SW480 (cell line): ENCODE measurements at places on chromosomes 4 and X.
A peak's percentile ranks its signal among the peaks of the same experiment; 100 is the strongest.

DNA sequence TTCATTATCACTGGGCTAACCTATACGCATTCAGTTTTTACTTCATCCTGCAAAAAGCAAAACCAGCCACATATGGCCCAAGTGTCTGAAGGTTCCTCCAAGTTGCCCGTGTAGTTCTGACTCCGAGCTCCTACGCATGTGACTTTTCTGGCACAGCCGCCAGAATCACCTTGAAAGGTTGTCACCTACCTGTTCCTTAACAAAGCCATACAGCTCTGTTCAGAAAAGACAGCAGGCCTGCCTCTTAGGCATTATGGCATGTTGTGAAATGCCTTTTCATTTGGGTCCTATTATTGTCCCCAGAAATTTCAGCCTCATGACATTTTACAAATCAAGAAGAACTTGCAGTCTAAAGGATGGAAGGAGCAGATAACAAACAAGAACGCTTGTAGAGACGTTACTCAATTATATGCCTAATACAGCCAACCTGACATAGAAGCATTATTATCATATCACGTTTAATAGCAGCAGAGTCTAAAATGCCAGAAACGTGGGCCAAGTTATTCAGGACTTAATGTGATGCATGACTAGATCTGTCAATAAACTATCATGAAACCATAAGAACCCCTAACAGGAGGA is 118.5 kb downstream of the RBM47 start:
- no peak for DNase-seq

- no peak for DNase-seq
Measured at GRCh38 chr4:147526272-147526654, 45.4 kb downstream of the EDNRA start.

- no peak for DNase-seq
Measured at GRCh38 chr4:183959319-183960045, 54.4 kb downstream of the STOX2 start.

DNA sequence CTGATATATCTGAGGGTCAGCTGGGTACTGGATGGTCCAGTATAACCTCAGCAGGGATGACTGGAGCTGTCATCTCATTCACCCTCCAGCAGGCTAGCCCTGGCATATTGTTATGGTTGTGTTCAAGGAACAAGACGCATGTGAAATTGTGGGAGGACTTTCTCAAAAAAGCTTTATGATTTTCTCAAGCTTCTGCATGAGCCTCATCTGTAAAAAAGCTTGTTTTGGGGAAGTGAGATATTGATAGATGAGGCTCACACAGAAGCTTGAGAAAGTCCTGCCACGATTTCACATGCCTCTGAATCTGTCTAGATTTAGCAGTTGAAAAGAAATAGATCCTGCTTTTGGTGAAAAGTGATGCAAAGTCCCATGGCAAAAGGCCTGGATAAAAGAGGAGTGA is 93.4 kb downstream of the SPCS3 start:
- no peak for DNase-seq

DNA sequence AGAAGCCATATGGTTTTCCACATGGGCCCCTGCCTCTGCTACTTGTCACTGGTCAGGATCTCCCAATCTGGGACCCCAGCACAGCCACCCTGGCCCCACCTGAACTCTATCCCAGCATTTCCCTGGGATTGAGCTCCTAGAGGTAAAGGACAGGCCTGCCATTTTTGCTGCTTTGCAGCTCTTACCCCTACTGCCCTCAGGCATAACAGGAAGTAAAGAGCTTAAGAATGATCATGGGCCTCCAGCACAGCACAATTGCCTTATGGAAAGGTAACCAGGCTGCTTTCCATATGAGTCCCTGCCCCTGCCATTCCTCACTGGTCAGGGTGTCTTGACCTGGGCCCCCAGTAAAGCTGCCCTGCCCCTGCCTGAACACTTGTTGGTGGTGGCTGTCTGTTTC is 254.9 kb upstream of the ZCCHC13 start:
- DNase-seq, result no peak

DNA sequence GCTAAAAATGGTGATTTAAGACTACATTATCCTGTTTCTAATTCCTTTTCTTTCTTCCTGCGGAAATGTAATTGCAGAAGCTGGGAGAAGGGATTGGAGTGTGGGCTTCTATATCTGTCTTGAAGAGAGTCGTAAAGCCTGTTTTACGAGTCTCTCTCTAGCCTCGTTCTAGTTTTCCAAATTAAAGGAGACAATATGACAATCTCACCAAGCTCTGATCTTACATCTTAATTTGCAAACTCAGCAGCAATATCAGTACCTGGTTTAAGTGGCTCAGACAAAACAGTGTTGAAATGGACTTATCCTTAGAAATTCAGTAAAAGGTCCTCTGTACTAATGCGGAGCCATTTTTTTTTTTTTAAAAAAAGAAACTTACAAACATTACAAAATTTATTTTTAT is 349.5 kb upstream of the HAND2 start:
- DNase-seq, result no peak

GRCh38 chr4:75513526-75514130 is 575 bp downstream of the RCHY1 start:
- peak; percentile 6 for DNase-seq

DNA sequence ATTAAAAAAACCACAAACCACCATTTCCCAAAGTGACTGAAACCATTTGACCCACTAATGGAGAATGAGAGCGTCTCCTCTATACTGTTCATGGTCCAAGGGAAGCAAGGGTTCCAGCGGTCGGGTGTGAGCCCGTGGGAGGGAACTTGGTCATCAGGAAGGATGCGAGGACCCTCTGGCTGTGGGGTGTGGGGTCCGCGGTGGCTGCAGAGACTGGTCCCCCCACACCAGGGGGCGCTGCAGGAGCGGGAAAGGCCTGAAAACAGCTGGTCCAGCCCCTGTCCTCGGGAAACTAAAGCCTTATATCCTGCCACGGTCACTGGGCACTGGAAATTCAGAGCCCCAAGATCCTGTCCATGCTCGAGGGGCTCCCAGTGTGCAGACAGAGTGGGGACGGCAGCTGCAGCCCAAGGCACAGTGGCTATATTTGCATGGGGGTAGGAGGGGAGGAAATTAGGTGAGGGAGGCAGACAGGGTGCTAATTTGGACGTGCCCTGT is 4.3 kb downstream of the BLOC1S4 start:
- DNase-seq, result peak; percentile 53

DNA sequence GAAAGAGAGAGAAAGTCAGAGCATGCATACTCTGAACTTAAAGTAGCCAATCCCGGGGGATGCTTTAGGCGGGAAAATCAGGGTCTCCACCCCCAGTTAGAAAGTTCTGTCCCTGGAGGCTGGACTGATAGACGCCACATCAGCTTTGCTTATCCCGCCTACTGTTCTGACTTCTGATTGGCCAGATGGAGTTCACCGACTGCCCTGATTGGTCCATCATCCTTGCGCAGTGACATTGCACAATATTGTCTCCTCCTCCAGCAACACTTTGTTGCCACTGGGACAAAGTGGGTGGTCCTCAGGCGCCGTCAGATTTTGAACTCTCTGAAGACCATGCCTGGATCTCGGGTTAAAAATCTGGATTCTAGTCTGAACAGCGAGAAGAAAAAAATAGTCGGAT is 50.3 kb downstream of the SSX3 start:
- no peak for DNase-seq

DNA sequence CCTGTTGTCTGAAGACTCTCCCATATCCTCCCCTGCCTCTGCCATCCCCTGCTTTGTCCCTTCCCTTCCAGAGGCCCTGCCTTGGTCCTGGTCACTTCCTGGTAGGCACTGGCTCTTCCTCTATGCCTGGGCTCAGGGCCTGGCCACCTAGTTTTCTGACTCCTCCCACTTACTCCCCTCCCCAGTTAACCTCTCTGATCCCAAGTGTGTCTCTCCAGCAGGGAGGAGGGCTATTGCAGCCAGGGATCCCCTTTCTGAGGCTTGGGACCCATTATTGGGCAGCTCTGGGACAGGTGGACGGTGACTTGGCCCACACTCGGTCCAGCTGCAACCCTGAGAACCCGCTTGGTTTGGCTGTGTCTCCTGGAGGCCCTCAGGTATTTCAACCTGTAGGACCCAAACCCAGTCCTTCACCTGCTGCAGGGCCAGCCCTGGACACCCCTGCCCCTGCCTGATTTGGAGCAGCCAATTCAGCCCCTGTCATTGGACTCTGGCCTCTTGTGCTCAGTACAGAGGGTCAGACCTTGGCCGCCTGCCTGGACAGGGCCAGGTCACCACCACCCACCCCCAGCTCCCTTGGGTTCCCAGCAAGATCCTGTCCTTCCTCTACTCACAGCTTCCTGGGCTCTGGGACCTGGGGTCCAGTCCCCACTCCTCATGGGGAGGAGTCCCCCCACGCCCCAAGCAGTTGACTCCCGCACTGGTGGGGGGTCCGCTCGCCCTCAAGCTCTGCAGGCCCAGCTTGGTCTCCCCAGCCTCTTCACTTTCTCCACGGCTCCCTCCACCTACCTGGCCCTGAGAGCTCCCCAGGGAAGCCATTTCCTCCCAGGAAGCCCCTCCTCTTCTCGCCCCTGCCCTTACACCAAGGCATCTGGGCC is 1.1 kb upstream of the SH3BP2 start:
- DNase-seq, result no peak

- no peak for DNase-seq
Measured at GRCh38 chr4:24105327-24106038, 215.6 kb upstream of the PPARGC1A start.

- no peak for DNase-seq
Measured at GRCh38 chr4:79682801-79683530, 274.9 kb upstream of the GK2 start.

- DNase-seq, result no peak
Measured at GRCh38 chr4:37825968-37826294, 555 bp upstream of the PGM2 start.

DNA sequence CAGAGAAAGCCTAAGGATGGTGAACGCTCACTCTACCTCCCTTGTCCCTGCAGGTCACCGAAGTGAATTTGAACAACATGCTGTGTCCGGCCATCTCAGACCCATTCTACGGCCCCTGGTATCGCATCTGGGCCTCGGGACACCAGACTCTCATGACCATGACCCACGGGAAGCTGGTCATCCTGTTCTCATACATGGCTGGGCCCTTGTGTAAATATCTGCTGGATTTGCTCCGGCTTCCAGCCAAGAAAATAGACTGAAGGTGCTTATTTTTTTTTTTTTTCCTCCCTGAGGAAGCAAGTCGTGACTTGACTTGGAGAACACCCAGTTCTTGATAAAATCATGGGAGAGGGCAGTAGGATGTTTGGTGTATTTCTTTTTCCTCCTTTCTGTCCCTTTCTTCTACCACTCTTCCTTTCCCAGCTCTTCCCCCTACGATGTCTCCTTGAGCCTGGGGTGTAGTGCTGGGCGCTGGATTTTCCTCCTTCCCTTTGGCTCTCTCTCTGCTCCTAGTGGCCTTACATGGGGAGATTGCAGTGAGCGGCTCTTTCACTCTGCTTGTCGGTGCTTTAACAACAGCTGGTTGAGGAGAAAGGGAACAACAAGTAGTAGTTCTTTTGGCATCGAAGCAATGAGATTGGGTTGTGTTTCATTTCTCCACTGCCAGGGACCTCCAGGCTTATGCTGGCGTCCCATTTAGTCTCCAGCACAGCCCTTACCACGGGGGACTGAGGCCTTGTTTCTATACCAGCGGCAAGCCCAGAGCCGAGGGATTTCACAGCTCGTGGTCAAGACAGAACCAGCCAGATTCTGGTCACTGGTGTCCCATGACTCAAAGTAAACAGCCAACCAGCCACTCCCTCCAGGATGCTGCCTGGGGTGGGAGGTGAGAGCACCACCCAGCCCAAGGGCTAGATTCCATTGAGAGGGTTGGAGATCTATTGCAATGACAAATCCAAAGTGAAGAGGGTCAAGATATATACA is 144.4 kb downstream of the AMMECR1 start:
- DNase-seq, result no peak

DNA sequence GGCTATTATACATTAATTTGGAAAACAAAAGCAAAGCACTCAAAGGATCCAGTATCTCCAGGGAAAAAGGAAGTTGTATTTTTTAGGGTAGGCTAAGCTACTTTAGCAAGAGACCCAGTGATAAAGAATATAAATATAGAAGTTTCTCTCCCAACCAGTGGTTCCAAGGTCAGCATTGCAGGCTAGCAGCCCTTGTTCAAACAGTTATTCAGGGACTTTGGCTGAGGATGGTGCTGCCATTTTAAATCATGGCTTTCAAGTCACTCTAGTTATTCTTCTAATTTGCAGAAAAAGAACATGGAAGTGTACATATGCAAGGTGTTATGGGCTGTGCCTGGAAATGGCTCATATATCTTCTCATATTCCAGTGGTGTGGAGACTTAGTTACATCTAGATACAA is 9.3 kb downstream of the SCOC start:
- DNase-seq, result no peak

- DNase-seq, result no peak
Measured at GRCh38 chr4:150562250-150562649, 19.7 kb upstream of the MAB21L2 start.

DNA sequence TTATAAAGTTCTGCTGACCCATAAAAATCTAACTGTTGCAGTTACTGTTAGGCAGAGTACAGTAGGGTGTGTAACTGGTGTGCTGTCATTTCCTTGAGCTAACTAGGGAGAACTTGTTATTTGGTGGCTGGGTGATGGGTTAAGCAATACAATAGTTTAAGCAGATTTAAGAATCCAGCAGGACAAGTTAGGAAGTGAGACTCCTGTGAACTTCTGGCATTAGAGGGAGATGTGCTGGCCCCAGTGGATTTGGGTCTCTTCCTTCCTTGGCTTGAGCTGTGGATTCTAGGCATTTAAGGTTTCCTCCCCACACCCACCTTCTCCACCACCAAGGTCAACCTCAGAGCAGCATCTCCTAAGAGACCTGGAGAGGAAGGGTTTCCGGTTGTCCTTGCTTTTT is 70.5 kb downstream of the CLCN5 start:
- DNase-seq, result no peak

DNA sequence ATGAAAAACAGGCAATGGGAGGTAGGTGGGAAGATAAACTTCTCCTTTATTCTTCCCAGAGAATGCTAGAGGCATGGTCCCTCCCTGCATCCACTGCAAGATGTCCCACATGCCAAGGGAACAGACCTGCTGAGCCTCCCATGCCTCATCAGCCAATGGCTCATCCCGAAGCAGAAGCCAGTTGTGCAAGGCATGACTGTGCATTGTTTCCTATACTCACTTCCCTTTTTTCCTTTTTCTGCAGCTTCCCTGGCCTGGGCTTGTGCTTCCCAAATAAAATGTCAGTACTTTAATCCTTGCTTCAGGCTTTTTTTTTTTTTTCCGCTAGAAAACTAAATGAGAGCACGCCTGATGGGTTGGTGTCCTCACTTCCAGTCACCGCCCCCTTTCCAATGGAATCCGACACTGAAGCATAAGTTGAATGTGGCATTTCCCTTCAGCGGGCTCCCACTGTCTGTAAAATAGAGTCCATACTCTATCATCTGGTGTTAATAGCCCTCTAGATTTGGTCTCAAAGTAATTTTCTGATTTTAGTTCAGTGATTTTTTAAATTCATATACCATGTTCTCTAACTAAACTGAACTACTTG is 239.0 kb upstream of the JADE1 start:
- DNase-seq, result no peak

DNA sequence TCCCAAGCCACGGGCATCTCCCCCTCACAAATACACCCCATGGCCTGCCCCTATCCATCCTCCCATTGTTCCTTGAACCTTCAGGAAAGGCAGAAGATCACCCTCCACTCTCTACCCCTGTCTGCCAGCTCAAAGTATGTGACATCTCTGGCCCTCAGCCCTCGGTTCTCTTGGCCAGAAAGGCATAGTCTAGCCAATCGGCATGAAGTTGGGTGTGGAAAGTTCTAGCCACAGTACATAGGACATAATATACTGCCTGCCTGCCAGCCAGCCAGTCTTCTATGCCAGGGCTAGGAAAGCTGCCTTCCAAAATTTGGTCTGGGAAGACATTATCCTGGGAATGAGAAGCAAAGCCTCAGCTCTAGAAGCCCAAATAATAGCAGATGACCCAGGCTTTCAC is 3.2 kb upstream of the PLP1 start:
- no peak for DNase-seq
